Stimulated activated CD4-positive, alpha-beta T cell treated with anti-CD3 and anti-CD28 coated beads, Interleukin-15, amount 100 ng/mL, for 48 hours (primary cell): ENCODE measurements at places on chromosomes 12 and 14.

GRCh38 chr14:53742233-53742620 is 214.4 kb downstream of the BMP4 start:
- no peak for DNase-seq

- no peak for DNase-seq
These were observed 1.5 kb downstream of the FKBP4 start for GRCh38 chr12:2796187-2796666.

- no peak for DNase-seq
These were observed 11.9 kb downstream of the KCNH3 start for GRCh38 chr12:49550693-49551252.

DNA sequence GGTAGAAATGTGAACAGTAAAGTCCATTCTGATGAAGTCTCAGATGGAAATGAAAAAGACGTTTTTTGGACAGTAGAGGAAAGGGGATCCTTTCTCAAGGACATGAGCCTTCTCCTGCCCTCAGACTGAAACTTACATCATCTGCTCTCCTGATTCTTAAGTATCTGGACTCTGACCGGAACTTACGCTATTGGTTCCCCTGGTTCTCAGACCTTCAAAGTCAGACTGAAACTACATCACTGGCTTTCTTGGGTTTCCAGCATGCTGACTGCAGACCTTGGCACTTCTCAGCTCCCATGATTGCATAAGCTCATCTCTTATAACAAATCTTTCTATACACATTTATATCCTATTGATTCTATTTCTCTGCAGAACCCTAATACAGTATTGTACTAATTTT is 291.0 kb downstream of the SNAPC1 start:
- no peak for DNase-seq

- DNase-seq = no peak
These were observed 256.8 kb upstream of the GARIN6 start for GRCh38 chr12:99390707-99391106.

GRCh38 chr12:6641131-6641530 is 5.4 kb upstream of the LPAR5 start:
- DNase-seq = no peak

GRCh38 chr14:60735416-60735815 is 855 bp downstream of the MNAT1 start:
- DNase-seq = no peak

GRCh38 chr12:126617312-126617711 is 1552.1 kb downstream of the AACS start:
- DNase-seq = no peak

DNA sequence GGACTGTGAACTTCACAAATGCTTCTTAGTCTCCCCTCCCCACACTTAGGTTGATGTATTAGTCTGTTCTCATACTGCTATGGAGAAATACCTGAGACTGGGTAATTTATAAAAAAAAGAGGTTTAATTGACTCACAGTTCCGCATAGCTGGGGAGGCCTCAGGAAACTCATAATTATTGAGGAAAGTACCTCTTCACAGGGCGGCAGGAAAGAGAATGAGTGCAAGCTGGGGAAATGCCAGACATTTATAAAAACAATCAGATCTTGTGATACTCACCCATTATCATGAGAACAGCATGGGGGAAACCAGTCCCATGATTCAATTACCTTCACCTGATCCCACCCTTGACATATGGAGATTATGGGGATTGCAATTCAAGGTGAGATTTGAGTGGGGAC is 178.8 kb downstream of the SLC38A4 start:
- DNase-seq = no peak

GRCh38 chr12:124295431-124296058 is 652 bp downstream of the RFLNA start:
- no peak for DNase-seq

DNA sequence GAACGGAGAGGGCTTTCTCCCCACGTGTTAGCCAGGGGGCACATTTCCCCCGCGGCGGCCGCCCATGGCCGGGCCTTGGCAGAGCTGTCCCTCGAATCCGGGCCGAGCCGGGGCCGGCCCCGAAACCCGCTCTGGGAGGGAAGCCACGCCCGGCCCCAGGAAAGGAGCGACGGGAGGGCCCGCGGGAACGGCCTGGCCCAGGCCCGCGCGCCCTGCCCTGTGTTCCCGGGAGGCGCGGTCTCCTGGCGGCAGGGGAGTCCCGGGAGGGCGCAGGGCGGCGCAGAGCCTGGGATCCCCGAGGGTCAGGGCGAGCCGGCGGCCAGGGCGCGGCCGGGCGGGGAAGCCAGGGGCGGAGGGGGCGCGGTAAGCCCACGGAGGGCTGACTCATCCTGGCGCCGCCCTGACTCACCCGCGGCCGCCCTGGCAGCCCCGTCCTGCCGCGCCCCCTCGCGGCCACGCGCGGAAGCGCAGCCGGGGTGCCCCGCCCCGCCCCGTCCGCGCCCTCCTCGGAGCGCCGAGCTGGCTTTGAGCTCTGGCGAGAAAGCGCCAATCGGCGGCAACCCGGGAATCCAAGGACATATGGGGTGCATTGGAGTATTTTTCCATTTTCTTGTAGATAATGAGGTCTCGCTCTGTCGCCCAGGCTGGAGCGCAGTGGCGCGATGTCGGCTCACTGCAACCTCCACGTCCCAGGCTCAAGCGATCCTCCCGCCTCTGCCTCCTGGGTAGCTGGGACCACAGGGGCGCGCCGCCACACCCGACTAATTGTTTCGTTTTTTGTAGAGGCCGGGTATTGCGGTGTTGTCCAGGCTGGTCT is 31.8 kb upstream of the PLEKHG6 start:
- peak; percentile 85 for DNase-seq

DNA sequence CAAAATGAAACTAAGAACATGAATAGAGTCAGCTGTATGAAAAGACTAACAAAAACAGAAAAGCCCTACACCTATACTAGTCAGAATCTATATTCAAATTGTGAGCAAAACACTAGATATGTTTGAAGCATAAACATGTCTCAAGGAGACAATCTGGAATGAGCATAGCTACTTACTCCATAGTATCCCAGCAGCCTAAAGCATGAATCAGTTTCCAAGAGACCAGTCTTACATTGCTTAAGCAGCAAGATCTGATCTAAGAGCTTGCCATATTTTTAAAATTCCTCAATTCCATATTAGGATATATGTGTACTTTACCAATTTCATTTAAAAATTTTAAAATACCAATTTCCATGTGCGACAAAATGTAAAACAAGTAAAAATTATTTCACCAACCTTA is 7.7 kb downstream of the CAPS2 start:
- no peak for DNase-seq
